ENCODE measurements at places on chromosomes 5 and 9.

- no peak for DNase-seq
These were observed 112.2 kb downstream of the MVB12B start for GRCh38 chr9:126438741-126439401.

DNA sequence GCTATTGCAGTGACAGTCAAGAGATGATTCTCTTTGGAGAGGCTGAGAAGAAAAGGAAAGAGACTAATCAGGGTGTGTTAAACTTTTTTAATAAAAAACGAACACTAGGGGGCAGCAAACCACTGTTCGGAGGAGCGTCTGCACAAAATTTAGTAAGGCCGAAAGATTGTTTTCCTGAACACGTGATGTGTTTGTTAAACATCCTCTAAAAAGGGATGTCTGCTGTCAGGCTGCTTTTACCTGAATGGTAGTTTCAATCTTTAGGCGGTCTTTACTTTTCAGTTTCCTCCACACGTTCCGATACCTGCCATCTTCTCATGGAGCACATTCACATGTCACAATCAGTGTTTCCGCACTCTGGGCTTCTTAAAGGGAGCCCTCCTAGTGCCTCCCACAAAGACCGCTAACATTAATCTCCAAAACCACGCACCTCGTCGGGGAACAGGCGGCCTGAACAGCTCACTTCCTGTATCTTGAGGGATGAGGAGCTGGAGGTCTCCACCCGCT is 125.2 kb downstream of the GPBP1 start:
- DNase-seq, result peak; percentile 6

DNA sequence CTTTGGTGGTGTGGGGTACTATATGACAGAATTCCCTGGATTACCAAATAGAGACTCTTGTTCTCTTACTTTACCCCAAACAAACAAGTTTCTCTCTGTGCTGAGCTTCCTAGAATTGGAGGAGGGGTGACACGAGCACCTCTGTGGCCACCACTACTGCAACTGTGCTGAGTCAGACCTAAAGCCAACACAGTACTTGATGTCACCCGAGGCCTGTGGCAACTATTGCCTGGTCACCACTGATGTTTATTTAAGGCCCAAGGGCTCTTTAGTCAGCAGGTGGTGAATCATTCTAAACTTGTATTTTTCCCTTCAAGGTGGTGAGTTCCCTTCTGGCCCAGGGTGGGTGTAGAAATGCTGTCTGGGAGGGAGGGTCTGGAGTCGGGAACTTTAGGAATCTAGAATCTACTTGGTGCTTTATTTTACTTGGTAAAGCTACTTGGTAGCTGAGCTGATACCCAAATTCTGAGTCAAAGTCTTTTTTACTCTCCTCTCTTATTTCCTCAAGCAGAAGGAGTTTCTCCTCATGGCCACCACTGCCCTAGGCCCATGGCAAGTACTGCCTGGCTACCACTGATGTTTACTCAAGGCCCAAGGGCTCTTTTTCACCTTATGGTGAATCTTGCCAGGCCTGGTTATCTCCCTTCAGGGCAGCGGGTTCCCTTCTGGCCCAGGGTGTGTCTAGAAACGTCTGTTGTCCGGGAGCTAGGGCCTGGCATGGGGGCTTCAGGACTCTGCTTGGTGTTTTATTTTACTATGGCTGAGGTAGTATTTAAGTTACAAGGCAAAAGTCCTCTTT is 9.8 kb downstream of the LURAP1L start:
- no peak for DNase-seq

- DNase-seq, result no peak
These were observed 93.6 kb downstream of the CYFIP2 start for GRCh38 chr5:157359356-157360055.

DNA sequence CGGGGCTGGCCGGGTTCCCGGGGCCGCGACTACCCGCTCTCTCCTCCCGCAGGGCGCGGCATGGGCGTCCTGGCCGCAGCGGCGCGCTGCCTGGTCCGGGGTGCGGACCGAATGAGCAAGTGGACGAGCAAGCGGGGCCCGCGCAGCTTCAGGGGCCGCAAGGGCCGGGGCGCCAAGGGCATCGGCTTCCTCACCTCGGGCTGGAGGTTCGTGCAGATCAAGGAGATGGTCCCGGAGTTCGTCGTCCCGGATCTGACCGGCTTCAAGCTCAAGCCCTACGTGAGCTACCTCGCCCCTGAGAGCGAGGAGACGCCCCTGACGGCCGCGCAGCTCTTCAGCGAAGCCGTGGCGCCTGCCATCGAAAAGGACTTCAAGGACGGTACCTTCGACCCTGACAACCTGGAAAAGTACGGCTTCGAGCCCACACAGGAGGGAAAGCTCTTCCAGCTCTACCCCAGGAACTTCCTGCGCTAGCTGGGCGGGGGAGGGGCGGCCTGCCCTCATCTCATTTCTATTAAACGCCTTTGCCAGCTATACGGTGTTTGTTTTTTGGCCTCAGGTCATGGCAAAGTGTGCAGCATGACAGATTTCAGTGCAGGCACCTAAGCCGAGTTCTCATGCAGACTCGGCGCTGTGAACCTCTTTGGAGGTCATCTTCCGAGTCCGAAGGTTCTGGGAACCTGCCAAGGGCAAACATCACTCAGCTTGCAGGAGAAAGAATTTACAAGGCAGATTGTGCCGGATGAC is 516 bp downstream of the MRPL41 start:
- DNase-seq, result peak; percentile 29

DNA sequence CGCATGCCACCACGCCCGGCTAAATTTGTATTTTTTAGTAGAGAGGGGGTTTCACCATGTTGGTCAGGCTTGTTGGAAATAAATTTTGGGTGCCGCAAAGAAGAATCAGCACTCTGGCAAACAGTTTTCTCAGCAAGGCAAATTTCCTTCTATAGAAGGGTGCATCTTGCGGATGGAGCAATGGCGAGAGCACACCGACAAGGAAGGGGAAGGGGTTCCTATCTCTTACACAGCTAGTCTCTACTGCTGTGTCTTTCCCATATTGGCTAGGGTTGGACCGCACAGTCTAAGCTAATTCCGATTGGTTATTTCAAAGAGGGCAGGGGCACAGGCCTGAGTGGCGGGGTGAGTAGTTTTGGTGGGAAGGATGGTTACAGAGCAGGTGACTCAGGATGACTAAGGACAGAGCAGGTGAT is 707 bp downstream of the GTF3C5 start:
- DNase-seq, result no peak

DNA sequence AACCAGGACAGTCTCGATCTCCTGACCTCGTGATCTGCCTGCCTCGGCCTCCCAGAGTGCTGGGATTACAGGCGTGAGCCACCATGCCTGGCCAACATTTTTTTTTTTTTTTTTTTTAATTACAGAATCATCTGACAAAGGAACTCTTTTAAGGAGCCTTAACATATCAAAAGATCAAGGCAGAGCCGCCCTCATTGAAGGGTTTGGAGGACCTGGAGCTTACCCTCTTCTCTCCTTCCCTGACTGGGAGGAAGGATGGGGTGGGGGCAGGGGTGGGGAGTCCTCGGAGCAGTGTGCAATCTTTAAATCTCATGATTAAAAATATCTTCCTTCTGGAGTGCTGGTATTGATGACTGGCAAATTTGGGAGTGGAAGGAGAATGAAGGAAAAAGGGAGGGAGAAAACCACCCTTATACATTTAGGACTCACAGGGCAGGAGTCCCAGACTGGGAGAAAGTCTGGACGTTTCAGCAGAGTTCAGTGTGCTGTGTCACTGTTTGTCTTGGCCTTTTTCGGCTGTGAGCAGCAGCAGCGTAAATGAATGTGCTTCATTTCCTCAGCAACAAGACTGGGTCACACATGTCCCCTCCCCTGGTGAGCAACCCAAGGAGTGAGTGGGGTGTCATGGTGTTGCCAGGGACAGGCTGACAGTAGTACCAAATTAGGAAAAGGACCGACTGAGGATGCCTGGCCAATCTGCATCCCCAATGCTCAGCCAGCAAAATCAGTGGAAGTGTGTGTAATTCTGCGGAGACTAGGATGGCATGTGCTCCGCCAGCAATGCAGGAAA is 115.3 kb upstream of the BNC2 start:
- DNase-seq, result no peak

DNA sequence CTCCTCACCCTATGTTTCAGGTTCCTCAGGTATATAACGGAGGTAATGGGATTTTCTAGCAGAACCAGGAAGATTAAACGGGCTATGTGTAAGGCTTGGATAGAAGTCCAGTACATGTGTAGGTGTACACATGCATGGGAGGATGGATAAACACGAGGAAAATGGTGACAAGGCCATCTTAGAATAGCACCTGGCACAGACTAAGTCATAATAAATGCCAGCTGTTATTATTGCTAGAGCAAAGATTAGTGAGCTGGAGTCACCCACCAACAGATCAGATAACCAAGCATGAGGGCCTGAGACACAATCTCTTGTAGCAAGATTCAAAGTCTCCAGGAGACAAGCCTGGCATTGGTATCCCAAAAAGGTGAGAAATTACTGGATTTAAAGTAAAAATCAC is 21.1 kb downstream of the SPOCK1 start:
- no peak for DNase-seq

DNA sequence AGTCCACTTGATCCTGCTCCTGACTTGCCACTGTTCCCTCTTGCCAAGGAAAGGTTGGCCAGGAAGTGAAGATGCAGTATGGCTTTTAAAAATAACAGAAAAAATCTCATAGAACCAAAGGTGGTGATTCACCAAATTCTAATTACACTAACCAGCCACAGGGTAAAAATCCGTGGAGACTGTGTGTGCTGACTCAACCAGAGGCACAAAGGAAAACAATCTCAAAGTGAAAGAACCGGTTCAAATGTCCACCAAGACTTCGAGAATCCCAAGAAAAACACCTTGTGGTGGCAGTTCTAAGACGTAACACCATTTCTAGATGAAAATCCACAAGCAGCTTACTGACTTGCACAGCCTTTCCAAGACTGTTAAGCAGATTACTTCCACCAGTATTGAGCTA is 279.1 kb downstream of the TLE1 start:
- DNase-seq, result no peak

DNA sequence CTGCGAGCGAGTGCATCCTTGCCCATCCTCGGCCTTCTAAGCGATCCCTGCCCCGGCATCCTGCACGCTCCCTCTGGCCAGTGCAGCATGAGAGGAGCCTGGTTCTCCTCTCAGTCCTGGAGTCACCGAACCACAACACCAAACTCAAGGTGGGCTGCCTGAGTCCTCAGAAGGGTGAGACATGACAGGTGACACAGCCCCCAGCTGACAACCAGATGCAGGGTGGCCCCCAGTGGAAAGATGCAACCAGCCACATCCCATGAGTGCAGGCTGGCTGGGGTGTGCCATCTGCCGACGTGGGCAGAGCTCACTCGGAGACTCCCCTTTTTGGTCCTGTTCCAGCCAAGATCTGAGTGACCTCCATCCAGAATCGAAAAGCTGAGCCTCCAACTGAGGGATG is 58.4 kb downstream of the COL23A1 start:
- DNase-seq, result no peak

DNA sequence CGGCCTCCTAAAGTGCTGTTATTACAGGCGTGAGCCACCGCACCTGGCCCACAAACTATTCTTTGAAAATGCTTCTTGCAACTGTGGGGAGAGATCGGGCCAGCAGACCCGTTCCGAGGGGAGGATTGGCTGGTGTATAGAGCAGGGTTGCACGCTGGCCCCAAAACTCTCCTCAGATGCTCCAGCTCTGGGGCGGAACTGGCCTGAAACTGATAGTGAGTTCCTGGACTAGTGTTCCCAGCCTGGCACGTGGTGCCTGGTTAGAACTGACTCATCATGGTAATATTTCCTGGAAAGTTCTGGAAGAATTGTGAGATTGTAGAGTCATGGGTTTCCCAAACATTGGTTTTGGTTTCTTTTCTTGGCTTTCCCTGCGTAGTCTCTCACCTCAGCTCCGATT is 120.5 kb downstream of the FBXL7 start:
- no peak for DNase-seq

DNA sequence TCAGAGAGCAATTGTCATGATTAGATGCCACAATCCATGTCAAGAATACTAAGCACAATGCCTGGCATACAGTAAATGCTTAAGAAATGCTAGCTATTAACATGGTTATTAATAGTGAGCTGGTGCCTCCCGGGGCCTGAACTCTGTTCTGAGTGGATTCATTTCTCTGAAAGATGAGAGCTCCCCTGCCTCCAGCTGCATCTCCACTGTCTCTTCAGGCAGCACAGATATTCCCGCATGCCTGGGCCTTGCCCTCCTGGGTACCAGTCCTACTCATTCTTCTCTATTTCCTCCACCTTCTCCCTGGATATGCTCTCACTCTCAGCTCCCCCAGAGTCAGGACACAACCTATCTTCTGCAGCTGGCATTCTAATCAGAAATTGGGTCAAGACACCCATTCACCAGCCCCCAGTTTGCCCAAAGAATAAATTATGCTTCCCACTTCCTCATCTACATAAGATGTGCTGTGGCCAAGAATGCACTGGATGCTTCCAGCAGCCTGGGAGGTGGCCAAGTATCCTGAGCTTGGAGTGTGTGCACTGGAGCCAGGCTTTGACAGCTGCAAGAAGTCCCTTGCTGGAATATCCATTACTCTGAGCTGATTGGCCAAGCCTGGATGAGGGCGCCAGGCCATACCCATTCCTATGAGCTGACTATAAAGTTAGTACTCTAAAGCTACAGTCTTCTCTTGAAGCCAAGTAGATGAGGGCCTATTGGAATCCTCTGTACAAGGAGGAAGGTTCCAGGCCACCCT is 669.0 kb downstream of the ACTL7B start:
- DNase-seq, result no peak

GRCh38 chr5:170353961-170354360 is 35.2 kb downstream of the KCNMB1 start:
- DNase-seq, result no peak

DNA sequence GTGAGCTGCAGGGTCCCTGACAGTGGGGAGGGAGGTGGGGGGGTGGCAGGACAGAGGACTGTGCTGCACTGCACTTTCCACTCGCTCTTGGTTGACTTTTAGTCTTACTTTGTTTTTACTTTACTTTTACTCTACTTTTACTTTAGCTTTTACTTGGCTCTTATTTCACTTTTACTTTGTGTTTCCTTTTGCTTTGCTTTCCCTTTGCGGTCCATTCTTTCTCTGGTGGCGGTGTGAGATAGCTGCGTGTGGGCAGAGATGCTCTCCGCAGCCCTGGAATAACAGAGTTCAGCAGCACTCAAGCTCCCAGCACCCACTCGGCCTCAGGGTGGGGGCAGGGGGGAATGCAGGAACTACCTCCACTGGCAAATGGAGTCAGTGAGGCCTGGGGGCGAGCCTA is 4.7 kb downstream of the AK8 start:
- DNase-seq, result no peak

GRCh38 chr5:31186672-31187267 is 6.7 kb upstream of the CDH6 start:
- DNase-seq, result no peak

GRCh38 chr5:150441813-150442698 is 7.5 kb downstream of the RPS14 start:
- no peak for DNase-seq

GRCh38 chr5:20102293-20102692 is 114.3 kb upstream of the CDH18 start:
- no peak for DNase-seq

DNA sequence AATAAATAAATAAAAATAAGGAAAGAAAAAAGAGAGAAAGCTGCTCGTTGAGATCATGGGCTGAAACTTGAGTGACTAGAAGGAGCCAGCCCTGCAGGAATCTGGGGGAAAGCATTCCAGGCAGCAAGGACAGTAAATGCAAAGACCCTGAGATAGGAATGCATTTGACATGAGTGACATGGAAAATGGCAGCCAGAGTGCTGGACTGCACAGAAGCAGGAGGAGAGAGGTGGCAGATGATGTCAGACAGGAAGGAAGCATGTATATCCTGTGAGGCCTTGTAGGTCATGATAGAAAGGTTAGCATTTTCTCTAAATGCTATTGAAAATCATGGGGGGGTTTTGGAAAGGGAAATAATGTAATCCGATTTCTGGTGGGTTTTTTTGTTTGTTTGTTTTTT is 29.1 kb downstream of the ADRA1B start:
- DNase-seq, result no peak
